ENCODE measurements at places on chromosomes 12 and 14.

DNA sequence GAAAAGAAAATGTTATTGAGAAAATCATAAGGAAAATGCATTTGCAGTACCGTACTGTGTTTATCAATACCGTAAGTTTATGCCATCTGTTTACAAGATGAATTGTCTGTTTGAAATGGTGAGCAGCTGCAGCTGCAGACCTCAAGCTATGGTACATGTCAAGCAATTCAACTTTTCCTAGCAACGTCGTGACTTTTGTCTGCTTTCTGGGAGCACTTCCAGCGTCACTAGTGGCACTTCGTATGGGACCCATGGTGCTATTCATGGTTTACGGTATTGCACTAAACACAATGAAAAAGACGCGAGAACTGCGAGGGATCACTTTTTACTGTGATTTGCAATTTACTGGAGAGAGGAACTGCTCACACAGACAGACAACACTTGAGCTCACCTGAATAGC is 160.8 kb downstream of the UNC79 start:
- no peak for DNase-seq

DNA sequence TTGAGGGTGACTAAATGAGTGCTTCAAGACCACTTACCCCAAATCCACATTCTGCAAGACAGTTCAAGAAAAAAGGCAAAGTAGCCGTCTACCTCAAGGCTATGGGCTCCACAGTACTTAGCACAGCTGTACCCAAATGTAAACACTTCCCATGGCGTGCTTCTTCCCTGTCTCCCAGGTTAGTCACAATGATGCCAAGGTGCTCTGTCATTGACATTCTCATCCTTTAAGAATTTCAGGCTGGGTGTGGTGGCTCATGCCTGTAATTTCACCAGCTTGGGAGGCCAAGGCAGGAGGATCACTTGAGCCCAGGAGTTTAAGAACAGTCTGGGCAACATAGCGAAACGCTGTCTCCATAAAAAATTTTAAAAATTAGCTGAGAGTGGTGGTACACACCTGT is 51.2 kb upstream of the CERS5 start:
- DNase-seq: no peak

- no peak for DNase-seq
Measured at GRCh38 chr12:118237052-118237665, 101.2 kb downstream of the PEBP1 start.

GRCh38 chr14:31990926-31991572 is 86.1 kb upstream of the ARHGAP5 start:
- DNase-seq: no peak

GRCh38 chr12:101866615-101867373 is 10.6 kb upstream of the DRAM1 start:
- no peak for DNase-seq

DNA sequence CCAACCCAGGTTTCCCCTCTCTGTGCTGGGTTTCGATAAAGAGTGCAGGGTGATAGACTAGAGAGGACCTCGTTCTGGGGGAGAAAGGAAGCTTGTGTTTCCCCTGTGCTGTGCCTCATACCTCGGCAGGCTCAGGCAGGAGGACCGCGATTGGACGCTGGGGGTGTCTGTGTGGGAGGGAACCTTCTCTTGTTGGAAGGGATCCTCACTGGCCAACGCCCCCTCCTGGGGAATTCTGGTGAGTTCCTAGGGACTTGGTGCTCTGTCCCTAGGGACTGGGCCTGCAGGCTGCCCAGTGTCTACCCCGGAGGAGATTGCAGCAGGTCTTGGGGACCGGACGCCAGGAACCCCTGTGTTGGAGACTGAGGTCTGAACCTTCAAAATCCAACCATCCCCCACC is 157.4 kb upstream of the PRMT8 start:
- no peak for DNase-seq

GRCh38 chr12:48455116-48455515 is 17.2 kb upstream of the ANP32D start:
- no peak for DNase-seq

DNA sequence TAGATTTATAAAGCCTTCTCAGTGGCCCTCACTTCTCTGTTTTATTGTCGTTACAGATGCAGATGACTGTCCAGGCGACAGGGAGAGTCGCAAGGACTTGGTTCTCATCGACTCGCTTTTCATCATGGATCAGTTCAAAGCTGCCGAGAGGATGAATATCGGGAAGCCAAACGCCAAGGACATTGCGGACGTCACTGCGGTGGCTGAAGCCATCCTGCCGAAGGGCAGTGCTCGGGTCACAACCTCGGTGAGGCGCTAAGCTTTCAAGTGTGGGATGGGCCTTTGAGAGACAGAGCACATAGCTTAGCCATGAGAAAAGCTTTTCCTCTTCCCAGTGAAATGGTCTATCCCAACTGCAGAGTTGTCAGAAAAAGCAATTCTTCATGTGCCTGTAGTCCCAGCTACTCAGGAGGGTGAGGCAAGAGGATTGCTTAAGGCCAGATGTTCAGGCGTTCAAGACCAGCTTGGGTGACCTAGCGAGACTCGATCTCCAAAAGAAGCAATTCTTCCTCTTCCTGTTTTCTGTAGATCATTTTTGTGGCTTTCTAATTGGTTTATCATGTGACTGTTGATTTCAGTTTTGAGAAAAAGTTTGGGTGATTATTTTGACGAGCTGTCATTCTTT is 56.4 kb downstream of the EP400 start:
- DNase-seq: no peak

DNA sequence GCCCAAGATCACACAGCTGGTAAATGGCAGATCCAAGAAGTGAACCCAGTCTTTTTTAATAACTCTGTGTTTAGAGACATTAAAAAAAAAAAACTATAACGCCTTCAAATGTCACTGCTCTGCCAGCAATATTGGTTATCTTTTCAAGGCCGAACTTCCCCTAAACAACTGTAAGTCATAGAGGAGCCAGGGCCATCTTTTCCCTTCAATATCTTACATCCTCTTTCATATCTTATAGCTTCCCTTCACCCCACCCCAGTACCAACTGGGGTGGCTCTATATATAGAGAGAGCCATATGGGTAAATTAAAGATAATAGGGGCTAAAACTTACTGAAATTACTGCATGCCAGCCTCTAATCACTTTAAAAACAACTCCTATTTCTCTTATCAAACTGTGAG is 100.2 kb downstream of the STAB2 start:
- DNase-seq: no peak

- peak; percentile 49 for DNase-seq
Measured at GRCh38 chr14:75200451-75200850, 24.0 kb upstream of the TMED10 start.

DNA sequence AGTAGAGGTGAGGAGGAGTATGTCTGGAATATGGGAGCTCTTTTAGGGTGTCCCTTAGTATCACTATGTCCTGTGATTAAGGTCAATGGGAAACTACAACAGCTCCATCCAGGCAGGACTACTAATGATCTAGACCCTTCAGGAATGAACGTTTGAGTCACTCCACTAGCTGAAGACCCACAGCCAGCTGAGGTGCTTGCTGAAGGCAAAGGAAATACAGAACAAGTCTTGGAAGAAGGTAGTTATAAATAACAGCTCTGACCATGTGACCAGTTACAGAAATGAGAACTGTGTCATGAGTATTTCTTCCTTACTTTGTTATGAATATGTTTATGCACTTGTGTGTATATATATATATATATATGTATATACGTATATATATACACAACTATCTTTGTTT is 40.5 kb upstream of the USP44 start:
- no peak for DNase-seq

Measured in right lung (tissue), 10 donors.